AG09319 (cell line): ENCODE measurements at places on chromosomes 16 and 17.
A peak's percentile ranks its signal among the peaks of the same experiment; 100 is the strongest.

- no peak for DNase-seq
Observed at GRCh38 chr17:81191116-81191515, 25.1 kb upstream of the AATK start.

GRCh38 chr16:56247808-56248207 is 56.5 kb downstream of the GNAO1 start:
- DNase-seq: no peak

GRCh38 chr16:12470311-12471229 is 333.1 kb downstream of the CPPED1 start:
- DNase-seq: no peak

DNA sequence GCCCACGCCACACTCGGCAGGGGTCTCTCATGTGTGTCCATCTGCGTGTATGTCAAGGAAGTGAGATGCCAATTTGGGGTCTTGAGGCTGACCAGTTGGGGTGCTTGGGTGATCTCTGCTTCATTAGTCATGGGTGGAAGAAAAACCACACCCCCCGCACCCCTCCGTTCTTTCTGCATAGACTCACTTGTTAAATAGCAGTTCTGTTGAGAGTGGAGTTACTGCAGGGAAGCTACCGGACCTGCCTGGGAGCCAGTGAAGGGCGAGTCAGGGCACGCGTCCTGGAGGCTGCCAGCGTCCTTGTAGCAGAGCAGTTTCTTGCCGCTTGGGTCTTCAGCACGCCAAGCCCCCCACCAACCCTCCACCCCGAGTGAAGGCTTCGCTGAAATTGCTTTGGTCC is 8.5 kb downstream of the SNN start:
- DNase-seq: no peak

DNA sequence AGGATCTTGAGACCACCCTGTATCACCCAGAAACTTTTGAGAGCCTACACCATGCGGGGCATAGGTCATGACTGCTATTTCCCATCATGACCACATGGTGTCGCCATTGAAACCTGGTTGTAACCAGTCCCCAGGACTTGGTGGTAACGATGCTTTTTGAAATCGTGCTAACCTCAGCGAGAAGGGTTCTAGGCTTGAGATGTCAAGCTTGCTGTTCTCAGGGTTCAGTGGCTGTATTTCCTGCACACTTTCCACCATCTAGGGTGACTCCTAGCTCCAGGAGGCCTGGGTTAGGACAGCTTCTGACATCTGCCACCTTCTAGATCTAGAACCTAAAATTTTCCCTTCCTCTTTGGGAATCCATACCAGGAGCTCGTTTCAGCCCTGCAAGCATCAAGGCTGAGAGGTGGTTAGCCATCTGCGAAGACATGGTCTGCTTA is 13.0 kb upstream of the SPNS3 start:
- peak; percentile 23 for DNase-seq

DNA sequence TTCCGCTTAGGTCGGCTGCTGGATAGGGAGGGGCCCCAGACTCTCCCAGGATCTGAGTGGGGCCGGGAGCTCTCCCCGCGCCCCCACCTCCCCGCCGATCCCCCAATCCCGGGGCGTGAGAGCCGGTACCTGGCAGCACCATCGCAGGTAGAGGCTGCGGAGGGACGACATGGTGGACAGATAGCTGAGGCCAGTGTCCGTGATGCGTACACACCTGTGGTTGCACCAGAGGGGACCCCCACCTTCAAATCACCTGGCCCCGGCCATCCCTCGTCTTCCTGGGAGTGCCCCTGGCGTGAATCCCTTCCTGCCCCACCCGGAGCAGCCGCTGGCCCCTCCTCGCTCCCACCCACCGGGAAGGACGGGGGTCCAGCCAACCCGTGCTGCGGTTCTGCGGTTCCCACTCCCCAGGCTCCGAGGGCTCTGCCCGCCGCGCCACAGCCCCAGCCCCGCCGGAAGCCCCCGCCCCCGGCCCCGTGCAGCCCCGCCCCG is 4.7 kb upstream of the WDR24 start:
- DNase-seq: no peak

DNA sequence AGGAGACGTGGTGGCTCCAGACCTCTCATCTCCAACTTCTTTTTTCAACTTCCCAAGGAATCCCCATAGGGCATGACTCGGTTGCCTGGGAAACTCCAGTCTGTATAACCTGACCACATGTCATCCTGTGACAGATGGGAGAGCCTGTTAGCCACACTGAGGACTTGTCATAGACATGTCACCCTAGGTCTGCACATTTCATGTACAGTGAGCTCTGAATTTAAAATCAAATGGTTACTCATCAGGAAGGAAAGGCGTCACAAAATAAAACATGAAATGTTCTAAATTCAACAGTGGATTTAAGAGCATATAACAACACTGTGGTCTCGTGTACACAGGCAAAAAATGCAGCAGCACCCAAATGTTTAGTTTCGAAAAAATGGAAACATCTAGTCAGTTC is 22.2 kb upstream of the ADAMTS18 start:
- no peak for DNase-seq

GRCh38 chr17:37770631-37771518 is 26.0 kb upstream of the HNF1B start:
- DNase-seq: peak; percentile 15
